Skeletal muscle cell (primary cell): ENCODE measurements at places on chromosomes 3 and 15.

DNA sequence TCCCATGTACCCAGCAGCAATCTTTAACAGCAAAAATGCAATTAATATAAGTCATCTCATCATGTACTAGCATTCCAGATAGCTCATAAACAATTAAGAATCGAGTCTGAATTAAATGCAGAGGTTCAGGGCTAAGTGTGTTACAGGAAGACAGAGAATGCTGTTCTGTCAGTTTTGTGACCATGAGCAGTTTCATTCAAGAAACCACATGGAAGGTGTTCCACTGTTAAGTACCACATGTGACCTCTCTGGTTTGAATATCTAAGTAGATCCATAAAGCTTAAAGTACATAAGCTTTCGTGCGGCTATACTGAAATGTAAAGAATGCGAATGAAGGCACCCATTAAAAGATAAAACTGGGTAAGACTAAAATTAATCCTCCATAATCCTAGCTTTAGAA is 272.3 kb downstream of the IL5RA start:
- no peak for DNase-seq

GRCh38 chr3:128878556-128879124 is 780 bp upstream of the ACAD9 start:
- peak; percentile 29 for DNase-seq

DNA sequence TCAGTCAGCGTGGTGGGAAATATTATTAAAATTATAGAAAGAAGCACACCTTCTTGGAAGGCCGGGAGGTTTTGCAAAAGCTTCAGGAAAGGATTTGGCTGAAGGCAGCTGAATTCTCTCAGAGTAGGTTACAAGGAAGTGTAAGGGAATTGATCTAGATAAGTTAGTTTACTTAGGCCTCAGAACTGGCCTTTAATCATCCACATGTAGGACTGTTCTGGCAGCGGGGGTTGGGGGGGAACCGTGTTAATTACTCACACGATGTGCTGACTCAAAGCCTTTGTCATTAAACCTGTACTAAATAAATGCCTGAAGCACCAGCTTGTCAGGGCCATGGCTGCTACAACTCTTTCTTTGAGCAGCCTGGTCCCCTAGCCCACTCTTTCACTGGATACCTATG is 12.8 kb downstream of the ASB14 start:
- no peak for DNase-seq

- no peak for DNase-seq
Measured at GRCh38 chr3:36367912-36368573, 12.3 kb upstream of the STAC start.

- DNase-seq, result no peak
Measured at GRCh38 chr15:99450896-99451358, 114.9 kb upstream of the MEF2A start.

GRCh38 chr15:35850284-35850683 is 304.3 kb upstream of the DPH6 start:
- no peak for DNase-seq

DNA sequence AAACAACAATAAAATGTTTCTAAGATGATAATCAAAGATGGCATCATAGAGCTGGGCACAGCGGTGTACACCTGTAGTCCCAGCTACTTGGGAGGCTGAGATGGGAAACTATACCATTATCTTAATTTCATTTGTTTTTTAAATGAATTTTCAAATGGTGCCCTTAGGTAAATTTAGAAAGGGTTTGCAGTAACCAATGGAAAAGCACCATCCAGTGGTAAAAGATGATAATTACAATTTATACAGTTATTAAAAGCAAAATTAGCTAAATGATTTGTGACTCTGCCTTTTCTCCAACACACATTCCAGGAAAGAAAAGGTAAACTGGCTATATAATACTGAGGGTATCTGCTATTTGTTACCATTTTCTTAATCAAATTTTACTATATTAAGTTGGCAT is 14.4 kb upstream of the ANKRD28 start:
- DNase-seq, result no peak

- DNase-seq, result no peak
Measured at GRCh38 chr15:51736069-51736468, 1.4 kb downstream of the LYSMD2 start.

- DNase-seq, result no peak
Measured at GRCh38 chr3:31341130-31341529, 191.6 kb upstream of the STT3B start.

DNA sequence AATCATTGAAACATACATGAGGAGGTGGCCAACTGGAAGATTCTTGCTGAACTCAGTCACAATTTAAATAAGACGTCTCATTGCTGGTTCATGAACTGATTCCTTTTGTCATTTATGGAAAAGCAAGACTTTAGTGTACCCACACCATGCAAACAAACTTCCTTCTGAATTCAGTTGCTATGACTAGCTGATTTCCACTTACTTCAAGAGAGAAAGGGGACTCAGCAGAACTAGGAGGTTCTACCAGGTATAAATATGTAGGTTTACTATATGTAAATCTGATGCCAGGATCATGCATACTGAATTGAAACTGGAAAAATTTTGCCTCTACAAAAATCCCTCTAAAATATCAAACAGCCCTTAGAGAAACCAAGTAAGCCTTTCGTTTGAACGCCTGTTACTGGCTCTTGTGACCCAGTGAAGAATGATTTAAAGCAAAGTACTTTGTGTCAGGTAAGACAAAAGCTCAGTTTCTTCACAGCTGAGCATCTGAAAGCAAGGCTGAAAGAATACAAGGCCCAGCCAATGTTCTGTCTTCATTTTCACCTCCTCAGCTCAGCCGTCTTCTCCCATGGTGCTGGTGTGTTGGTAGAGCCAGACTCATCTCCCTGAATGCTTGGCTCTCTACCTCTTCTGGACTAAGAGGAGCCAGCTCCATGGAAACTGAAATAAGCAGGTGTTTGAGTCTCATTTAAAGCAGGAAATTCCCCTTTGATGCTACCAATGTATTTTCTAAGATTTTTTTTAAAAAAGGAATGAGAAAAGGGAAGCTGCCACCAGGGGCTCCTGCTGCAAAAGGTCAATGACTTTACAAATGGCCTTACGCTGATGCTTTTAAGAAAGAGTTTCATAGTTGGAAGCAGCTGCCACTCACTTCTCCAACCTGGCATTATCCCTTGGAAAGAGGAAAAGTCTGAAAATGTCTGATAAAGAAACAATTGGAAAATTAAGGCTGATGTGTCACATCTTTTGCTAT is 301.6 kb downstream of the EFHB start:
- DNase-seq, result no peak

DNA sequence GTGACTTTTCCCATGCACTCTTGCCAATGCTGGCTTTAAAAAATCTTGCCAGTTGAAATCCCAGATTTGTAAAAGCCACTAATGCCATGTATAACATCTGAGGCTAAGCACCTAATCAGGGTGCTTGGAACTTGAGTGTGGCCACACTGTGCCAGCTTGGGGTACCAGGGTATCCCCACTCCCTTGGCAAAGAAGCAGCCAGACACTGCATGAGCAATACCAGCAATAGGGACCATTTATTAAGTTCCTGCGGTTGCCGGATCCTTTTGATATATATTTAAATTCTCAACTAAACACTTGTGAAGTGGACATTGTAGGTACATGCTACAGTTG is 2.2 kb upstream of the RHCG start:
- DNase-seq, result no peak
